ENCODE measurements at places on chromosomes 6 and 20.

- no peak for DNase-seq
These were observed 109.6 kb upstream of the RPS6KA2 start for GRCh38 chr6:166736634-166737033.

DNA sequence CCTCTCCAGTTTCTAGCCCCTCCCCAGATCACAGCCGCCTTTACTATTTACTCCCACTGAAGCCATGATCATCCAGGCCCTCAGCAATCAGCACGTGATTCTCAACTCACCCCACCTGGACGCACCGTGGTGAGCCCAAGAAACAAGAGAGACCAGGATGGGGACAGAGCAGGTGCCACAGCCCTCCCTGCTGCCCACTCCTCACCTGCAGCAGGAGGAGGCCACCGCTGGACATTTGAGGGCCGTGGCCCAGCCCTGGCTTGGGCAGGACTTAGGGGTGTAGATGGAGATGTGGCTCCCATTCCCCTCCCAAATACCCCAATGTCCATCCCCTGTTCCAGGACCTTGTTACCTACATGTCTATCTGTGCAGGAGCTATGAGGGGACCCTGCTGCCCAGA lies 20.3 kb downstream of the HLA-F start:
- DNase-seq: no peak

DNA sequence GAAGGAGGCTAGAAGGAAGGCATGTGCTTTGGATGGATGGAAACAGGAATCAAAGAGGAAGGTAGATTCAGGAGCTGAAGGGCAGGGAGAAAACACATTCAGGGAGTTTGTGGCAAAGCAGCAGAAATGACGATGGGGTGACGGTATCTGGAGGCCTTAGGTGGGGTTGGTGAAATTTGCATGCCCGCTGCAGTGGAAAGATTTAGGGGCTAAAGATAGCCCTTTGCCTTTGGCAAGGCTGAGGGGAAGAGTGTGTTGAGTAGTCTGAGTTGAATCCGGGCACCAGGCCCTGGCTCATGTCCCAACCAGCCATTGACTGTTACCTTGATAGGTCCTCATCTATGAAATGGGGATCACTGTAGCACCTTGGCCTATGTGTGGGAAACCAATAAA lies 1.3 kb downstream of the GZF1 start:
- DNase-seq: peak; percentile 44

DNA sequence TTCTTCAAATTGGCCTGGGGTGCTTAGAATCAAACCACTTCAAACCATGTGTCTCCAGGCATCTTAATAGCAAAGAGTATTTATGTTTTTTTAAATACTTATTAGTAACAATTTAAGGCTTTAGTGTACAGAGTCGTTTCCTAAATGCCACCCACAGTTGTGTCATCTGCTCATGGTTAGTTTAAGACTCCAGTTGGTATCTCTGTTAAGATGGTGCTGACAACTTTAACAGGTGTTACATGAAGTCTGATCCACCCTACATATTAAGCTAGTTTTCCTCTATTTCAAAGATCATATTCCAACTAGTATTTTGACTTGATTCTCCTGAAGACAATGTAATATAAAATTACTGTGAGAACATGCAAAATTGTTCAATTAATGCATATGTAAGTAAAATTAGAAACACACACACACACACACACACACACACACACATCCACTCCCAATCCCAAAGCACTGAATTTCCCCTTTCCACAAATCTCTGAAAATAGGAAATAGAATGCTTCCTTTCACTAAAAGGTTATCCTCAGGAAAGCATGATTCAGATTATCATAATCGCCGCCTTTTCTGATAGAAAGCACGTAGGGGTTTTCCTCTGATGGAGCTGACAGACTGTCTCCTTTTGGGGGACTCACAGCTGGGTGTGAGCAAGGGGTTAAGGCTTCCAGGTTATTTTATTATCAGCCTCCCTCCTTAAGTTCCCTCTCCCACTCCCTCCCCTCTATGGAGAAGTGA lies 10.5 kb downstream of the CNKSR3 start:
- DNase-seq: no peak

- no peak for DNase-seq
These were observed 401.2 kb upstream of the MANEA start for GRCh38 chr6:95175927-95176675.

GRCh38 chr20:62240020-62240685 lies 1.8 kb downstream of the OSBPL2 start:
- DNase-seq: no peak
